Frontal cortex (tissue), 4 donors: ENCODE measurements at places on chromosomes 2 and 18. TPM values are rescaled to one million over a fixed set of nuclear protein-coding genes. Genes with fewer than 3 reads are reported as not detected.

FTCDNL1 gene
- total RNA-seq, result 2.0 TPM

NBAS gene
- total RNA-seq, result 173 TPM

CTLA4 gene
- total RNA-seq, result not detected

ASB18 gene
- 0.82 TPM for total RNA-seq

PDE11A gene
- total RNA-seq, result 1.2 TPM

PRKAG3 gene
- total RNA-seq, result not detected

GAREM2 gene
- total RNA-seq, result 6.1 TPM

ABCB11 gene
- total RNA-seq, result under 0.01 TPM

PXDN gene
- total RNA-seq, result 21.6 TPM

LIPG gene
- 10.2 TPM for total RNA-seq

EN1 gene
- total RNA-seq, result not detected

CLIP4 gene
- total RNA-seq, result 49.3 TPM

RNF149 gene
- total RNA-seq, result 45.2 TPM

DNA sequence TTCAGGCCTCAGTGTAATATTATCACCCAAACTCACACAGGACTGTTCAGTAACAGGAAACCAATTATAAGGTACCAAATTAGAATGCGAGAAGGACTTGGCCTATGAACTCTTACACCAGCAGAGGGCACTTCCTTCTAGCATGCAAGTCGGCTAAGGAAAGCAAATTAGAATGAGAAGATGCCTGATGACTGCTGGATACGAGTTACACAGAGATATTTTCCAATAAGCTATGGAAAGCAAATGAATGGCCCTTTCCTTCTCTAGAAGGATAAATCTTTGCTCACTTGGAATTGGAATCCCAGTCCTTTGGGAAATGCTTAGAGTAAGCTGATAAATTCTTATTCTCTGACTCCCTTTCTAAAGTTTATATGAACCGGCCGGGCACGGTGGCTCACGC, 109.8 kb downstream of the AP1S3 start:
- DNase-seq, result peak; percentile 14

GRCh38 chr2:207601774-207602173, 23.4 kb downstream of the METTL21A start:
- no peak for DNase-seq

DNA sequence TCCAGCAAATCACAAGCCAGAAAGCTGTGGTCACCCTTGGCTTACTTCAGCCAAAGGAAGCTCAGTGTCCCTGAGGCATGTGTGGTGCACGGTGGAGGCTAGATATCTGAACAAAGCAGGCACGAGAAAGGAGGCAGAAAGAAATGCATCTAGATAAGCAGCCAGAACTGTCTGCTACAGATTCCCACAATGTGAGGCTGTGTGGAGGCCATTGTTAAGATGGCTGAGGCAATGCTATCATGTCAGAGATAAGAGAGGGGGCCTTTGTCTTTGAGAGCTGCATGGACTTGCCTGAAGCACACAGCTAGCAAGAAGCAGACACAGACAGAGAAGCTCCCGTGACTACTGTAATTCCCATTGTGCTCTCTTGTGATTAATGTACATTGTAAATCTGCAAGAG, 110.5 kb upstream of the LYPD6 start:
- DNase-seq, result no peak

DNA sequence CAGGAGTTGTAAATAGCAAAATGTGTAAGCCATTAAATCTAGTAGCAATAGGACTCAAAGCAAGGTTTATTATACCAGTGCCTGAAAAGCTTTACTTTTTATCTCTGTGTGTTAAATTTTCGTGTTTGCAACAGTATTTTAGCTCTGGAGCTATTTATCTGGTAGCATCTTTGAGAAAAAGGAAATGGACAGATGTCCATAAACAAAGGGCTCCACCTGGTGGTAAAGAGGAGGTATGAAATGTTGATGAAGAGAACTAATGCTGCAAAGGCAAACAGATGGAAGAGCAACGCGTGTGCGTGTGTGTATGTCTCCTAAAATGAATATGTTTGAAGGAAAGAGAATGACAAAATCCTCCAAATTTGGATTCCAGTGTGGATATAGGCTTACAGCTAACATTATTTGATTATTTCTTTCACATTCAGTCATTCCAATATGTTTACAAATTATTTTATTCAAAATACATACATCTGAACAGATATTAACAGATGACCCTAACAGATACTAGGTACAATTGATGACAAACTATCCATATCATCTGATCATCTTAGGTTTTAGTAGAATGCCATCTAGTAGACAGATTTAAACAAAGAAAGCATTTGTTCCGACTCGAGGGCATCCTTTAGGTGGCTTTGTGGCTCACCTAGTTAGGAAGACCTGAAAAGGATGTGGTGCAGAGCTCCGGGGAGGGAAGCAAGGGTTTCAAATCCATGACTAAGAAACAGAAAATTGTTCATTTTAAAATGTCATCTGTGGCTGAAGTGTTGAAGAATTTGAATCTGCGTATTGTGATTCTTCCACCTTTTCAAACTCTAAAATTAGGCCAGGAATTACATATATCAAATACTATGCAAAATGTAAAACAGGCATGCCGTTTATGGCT, 383.3 kb downstream of the MTX2 start:
- DNase-seq, result no peak

DNA sequence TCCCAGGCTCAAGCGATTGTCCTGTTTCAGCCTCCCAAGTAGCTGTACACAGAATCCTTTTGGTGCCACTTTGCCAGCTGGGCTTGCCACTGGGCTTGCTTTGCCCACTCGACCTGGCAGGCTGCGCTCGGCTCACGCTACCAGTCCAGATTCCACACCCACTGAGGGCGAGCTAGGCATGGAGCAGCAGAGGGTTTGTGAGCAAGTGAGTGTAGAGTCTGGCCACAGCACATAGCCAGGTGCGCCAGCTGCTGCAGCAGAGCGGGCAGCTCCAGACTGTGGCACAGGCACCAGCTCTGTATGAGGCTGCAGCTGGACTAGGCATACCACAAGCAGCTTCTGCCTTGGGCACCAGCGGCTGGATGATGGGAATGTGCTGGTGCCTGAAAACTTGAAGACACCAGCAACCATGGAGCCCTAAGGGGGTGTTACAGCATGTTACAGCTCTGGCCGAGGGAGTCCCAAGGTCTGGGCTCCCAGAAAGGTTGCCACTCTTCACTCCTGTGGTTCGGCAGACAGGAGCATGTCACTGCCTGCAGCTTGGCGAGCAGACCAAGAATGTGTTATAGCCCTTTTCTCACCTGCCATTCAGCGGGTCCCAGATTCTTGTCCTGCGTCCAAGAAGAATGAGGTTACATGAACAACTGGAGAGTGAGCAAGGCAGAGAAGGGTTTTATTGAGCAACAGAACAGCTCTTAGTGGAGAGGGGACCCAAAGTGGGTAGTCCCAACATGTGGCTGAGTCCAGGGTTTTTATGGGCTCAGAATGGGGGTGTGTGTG, 12.9 kb downstream of the SMARCAL1 start:
- DNase-seq, result no peak

DNA sequence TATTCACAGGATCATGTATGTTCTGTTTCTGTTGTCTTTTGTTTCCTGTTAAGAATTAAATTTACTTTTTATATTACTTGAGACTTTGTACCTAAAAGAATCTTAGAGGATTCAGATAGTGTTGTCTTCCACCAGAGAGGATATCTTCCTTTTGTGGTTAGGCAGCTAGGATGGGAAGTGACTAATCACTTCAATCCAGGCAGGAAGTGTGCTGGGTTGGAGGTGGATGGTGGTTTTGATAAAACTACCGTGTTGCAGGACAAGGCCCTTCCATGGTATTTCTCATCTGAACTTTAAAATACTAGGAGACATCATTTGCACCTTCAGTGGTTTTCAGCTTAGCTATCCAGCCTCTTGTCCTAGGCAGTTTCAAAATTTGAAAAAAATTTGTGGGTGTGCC, 728.6 kb upstream of the CDH2 start:
- DNase-seq, result no peak

DNA sequence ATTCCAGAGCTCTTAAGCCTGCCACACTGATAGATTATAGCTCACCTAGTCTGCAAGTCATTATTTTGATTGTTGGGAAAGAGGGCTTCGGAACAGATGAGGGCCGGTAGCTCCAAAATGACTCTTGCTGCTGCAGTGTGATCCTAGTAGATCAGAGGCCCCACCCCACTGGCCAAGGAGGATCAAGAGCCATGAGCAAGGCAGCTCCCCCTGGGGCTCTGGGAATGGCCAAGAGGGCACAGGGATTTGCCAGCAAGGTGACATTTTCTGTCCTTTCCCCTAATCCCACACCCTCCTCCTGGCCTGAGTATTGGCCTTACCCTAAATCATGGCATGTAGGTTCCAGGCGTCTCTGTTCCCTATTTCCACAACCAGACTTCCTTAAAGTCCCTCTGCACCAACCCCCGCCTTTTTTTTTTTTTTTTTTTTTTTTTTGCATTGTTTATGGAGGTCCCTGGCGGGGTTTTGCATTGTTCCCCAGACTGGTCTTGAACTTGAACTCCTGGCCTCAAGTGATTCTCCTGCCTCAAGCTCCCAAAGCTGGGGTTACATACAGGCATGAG, 36.5 kb downstream of the EIF4E2 start:
- no peak for DNase-seq

GRCh38 chr2:55712477-55713060, 18.9 kb upstream of the PNPT1 start:
- DNase-seq, result no peak

- no peak for DNase-seq
These were observed 270.8 kb upstream of the EPAS1 start for GRCh38 chr2:46026431-46026830.

DNA sequence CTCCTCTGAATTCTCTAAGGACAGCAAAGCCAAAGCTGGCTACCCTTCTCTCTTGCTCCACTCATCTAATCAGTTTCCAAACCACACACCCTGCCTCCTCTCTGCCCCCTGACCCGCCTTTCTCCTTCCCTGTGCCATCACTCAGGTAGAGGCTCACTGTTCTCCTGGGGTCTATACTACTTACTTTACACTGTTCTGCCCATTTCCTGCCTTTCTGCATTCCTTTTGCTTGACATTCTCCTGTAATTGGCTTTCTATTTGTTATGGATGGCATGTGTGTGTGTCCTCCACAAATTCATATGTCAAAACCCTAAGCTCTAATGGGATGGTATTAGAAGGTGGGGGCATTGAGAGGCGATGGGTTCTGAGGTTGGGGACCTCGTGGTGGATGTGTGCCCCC, 675.2 kb upstream of the ID2 start:
- no peak for DNase-seq

DNA sequence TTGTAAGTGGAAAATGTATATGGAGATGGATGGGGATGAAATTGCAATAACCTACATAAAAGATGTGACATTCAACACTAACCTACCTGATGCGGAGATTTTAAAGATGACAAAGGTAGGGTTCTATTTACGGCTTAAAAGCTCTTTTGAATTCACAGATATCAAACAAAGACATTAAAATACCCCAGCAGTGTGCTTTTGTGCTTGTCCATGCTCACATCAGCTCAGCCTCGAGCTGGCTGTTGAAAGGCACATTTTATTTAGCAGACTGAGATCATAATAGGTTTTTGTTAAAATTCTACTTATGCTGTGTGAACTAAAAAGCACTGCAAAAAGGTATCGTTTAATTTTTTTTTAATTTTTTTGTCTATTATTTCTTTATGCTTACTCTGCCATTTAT, 96.0 kb upstream of the CDCA7 start:
- DNase-seq, result no peak

- no peak for DNase-seq
These were observed 50.4 kb downstream of the MALT1 start for GRCh38 chr18:58721566-58722239.

- no peak for DNase-seq
These were observed 449.7 kb upstream of the CHAC2 start for GRCh38 chr2:53317861-53318260.

GRCh38 chr18:9147440-9148202, 11.0 kb downstream of the ANKRD12 start:
- DNase-seq, result peak; percentile 28

DNA sequence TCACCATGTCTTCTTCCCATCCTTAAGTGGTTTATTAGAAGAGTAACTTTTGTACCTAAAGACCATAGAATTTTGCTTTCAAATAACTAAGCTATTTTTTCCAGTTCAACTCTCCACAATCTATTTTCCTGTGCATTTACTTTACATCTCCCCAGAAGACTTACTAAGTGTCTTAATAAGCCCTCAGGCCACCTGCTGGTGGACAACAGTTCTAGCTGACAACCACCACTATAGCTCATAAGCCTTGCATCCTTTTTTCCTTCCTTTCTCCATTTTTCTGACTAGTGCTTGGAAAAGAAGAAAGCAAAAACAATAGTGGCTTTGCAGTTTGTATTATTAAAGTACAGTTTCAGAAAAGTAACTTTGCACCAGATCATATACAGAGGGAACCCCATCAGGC, 149.5 kb upstream of the TMEM200C start:
- no peak for DNase-seq

DNA sequence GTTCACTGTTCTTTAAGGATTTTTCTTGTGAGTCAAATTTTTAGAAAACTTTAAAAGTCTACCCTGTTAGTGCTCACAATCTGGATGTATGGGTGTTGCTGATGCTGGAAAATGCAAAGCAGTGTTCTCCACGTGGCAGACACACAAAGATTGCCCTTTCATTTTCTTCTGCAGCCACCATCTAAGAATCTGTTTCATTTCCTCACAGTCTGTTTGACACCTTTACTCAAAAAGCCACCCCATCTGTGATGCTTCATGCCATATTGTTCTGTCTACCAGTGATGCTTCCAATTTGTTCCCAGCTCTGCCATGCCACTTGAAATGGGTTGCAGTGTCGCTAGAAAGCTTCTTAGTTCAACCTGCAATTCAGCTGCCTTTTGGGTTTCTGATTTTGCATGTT, 464.2 kb upstream of the UBE2E3 start:
- no peak for DNase-seq

GRCh38 chr2:44015239-44015638, 19.4 kb upstream of the LRPPRC start:
- no peak for DNase-seq

GRCh38 chr18:60196836-60197606, 175.6 kb downstream of the MC4R start:
- DNase-seq, result no peak

- no peak for DNase-seq
These were observed 3.7 kb upstream of the EVX2 start for GRCh38 chr2:176087330-176088047.

GRCh38 chr2:142056784-142057183, 74.0 kb downstream of the LRP1B start:
- DNase-seq, result no peak

- DNase-seq, result no peak
These were observed 586.8 kb upstream of the CNTNAP5 start for GRCh38 chr2:123438251-123438650.

DNA sequence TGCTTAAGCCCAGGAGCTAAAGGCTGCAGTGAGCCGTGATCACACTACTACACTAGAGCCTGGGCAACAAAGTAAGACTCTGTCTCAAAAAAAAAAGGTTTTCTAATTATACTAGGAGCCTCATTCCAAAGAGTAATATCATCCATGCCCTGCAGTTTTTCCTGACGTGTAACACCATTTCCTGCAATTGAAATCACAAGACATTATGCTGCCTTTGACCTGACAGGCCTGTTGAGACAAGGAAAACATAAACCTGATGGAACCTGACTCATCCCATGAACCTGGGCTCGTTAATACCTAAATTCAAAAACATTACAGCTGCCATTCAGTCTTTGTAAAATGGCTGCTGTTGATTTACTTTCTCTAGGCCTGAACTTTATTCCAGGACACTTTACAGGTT, 58.7 kb upstream of the PEX13 start:
- DNase-seq, result no peak
